Activated CD8-positive, alpha-beta memory T cell treated with anti-CD3 and anti-CD28 coated beads, Interleukin-2, amount 10 ng/mL, durations not matched to agents 7 days and 5 days (primary cell): ENCODE measurements at places on chromosomes 5 and 9. TPM values are rescaled to one million over a fixed set of nuclear protein-coding genes. Genes with fewer than 3 reads are reported as not detected.

Gene FLT4
- total RNA-seq = 2.8 TPM

Gene MTX3
- total RNA-seq = 39.8 TPM

DNA sequence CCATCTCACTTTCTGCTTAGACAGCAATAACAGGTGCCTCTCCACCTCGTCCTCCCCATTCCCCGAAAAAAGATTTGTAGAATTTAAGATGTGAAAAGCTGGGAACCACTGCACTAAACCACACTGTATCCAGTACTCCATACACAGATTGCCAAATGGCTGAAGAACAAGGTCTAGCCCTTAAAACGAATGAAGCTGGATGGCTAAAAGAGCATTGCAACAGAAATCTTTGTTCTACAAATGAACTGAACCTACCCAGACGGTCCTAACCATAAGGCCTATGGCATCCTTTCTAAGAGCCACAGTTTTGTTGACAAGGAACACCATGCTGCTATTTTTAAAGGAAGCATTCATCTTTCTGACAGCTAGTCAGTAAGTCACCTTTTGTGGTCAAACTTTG is 152.3 kb downstream of the TTC39B start:
- no peak for DNase-seq

- no peak for DNase-seq
These were observed 1492.9 kb upstream of the C9orf72 start for GRCh38 chr9:29066141-29066640.

GRCh38 chr5:169081000-169081724 is 219.8 kb downstream of the SLIT3 start:
- no peak for DNase-seq

DNA sequence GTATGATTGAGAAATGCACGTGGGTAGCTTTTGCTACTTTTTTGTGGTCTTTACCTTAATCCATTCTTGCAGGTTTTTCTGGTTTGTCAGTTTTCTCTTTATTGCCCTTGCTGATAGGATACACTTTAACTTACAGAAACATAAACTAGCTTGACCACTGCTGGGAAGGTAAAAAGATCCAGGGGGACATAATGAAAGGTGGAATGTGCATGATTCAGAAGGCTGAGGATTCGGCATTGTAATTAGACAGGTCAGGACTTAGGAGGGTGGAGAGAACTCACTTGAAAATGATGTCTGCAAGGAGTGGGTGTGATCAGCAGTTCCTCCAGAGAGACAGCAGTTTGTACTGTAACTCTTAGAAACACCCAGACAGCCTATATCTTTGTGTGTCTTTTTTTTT is 19.8 kb upstream of the TXNDC8 start:
- DNase-seq = no peak

DNA sequence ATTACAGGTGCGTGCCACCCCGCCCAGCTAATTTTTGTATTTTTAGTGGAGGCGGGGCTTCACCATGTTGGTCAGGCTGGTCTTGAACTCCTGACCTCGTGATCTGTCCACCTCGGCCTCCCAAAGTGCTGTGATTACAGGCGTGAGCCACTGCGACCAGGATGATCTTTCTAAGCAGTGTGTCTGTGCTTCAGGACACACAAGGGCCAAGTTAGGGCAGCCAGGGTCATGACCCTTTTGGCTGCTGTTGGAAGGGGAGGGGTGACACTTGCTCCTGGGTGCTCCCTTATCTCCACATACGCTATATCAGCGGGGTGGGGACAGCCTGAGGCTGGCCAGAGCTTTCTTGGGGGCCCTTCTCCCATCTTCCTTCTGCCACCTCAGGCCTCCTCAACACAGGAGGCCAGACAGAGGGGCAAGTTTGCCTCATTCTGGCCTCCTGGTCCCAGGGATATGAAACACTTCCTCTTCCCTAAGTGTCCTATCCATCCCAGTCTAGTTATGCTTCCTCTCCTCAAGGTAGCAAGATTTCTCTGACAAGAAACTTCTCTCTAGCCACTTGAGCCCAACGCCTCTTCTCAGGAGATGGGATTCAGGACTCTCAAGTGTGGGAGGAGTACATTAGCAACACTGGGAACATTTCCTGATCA is 1.9 kb upstream of the ZNF79 start:
- DNase-seq = no peak

DNA sequence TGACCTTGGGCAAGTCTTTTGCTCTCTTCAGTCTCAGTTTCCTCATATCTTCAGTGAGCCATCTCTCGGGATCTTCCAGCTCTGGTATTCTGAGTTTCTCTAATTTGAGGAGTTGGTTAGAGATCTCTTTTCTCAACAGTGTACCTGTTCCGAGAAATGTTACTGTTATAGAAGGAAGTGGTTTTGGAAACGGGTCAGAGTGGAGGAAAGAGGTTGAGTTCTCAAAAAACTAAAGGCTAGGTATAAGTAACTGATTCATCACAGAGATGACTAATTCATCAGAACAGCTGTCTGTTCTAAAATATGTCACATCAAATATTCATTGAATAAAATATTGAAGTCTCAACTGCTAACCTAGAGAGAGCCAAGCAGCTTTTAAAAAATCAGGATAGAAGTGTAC is 106.6 kb downstream of the PALM2AKAP2 start:
- no peak for DNase-seq

DNA sequence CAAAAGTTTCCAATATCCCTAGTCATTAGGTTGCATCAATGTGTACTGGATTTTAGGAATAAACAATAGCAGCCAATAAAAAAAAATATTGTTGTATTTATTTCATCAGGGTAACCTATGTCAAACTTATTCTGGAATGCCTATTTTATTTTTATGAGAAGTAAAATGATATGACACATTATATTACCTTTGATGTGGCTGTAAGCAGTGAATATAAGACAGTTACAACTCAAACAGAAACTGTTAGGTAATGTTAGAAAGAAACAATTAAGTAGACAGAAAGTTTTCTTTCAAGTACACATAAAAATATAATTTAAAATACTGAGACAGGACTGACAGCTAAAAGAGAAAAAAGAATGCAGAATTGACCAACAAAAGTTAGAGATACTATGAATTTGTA is 65.5 kb downstream of the GNG10 start:
- no peak for DNase-seq

- no peak for DNase-seq
These were observed 168.5 kb upstream of the ISL1 start for GRCh38 chr5:51214746-51215145.

DNA sequence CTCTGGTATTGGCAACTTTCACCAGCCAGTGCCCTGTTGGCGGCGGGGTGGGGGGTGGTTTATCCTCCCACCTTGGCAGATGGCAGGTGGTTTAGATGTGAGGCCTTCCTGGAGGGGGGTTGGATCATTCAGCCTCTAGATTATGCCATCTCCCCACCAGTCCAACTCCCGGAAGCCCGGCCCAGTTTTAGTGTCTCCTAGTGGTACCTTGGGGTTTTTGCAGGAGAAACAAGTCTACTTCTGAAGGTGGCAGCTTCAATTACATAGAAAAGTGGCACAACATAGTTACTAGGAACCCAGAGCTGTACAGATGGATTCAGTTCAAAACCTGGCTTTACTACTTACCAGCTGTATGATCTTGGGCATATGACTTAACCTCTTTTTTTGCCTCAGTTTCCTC is 11.3 kb downstream of the PRLR start:
- no peak for DNase-seq
